ENCODE measurements at places on chromosomes 7 and 10. TPM values are rescaled to one million over a fixed set of nuclear protein-coding genes. Genes with fewer than 3 reads are reported as not detected.

DNA sequence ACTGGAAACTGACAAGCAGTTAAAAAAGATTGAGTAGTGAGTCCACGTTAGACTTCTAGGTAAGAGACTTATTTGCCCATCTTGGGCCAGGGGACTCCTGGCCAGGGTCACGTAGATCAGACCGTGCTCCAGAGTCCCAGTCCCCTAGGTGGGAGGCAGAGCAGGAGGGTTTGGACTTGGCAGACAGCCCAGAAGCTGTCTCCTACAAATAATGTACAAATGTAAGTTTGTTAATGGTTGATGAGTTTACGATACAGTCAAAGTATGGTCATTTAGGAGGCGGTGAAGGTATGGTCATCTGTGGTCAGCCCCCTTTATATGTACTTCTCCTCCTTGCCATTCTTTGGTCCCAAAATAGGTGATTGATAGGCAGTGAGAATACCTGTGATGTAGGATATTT is 28.2 kb downstream of the INPP5F start:
- no peak for DNase-seq

- no peak for DNase-seq
Measured at GRCh38 chr7:33554046-33554445, 351.3 kb upstream of the BMPER start.

DNA sequence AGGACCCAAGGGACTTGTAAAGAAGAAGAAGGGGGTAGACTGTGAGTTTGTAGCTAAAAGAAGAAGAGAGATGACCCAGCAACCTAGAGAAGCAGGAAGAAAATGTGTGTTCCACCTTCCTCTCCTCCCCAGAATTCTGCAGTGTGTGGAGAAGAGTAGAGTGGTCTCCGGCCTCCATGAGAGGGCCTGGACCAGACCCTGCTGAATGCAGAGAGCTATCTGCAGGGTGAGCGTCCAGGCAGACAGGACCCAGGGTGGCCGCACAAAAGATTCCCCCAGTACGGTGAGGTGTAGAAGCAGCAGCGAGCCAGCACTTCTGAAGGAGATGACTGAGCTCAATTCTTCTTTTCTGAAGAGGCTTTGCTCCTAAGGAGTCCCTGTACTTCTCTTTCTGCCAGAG is 239.7 kb upstream of the ANKRD30A start:
- no peak for DNase-seq

- DNase-seq = no peak
Measured at GRCh38 chr7:123397746-123398338, 136.6 kb downstream of the IQUB start.

The DOCK4 gene
- total RNA-seq = 9.9 TPM

The H2AZ2 gene
- total RNA-seq = 97.8 TPM

All from esophagus squamous epithelium (tissue), 5 donors.